ENCODE measurements at places on chromosomes 3 and 15.

GRCh38 chr15:33778852-33779251 lies 189.4 kb upstream of the CHRM5 start:
- DNase-seq = no peak

DNA sequence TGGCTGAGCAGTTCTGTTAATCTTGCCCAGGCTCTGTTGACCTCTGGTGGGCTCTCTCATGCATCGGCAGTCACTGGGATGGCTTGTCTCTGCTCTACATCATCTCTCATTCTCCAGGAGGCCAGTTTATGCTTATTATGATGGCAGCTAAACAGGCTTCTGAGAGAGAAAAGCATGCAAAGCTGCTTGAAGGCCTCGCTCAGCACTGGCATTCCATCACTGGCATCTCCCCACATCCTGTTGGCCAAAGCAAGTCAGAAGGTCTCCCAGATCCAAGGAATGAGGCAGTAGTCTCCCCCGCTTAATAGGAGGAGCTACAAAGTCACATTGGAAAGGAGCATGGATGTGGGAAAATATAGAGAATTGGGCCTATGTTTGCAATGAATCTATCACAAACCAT lies 212.6 kb downstream of the ZNF621 start:
- DNase-seq = no peak

DNA sequence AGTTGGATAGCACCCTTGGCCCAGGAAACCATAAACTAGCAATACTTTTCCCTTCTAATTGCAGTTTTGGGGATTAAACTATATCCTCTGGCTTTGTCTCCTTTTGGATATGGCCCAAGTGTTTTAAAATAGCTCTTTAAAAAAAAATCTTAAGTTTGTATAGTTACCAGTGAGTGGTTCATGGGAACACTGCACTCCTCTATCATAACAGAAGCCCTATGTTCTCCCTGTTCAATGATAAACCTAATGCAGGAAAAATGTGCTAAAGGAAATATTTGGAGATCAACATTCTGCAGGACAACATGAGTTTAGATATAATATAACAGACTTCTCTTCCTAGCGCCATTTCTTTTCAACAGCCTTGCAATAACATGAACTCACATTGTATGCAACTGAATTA lies 13.1 kb downstream of the MRPL47 start:
- DNase-seq = no peak

DNA sequence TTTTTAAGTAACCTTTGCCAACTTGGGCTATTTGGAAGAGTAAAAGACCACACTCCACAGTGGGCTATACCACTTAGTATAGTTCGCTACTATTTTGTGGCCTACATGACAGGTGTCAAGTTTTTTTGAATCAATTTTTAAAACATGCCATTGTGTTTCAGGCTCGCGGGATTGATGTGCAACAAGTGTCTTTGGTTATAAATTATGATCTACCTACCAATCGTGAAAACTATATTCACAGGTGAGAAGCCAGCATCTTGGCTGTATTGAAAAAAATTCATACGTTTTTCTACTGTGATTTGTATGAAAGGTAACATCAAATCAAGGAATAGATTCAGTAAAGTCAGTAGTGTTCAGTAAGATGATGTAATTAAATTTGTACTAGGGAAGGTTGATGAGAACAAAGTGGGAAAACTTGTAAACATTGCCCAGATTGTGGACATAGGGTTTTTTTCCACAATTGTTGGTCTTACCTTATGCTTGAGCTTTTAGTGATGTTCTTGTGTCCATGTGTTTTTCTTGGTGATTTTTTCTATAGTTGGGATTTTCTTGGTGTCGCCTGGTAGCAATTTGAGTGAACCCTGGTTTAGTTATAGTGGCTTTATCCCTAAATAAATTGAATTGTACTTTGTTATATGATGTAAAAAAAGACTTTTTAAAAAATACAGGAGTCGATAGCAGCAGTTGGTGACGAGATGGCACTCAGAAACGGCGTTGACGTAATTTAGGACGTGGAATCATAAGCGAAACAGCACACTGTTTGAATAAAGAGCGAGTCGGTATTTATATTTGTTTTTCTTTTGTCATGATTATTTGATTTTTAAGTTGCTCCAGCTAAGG lies 4.5 kb downstream of the EIF4A2 start:
- DNase-seq = no peak

- no peak for DNase-seq
Measured at GRCh38 chr3:147369231-147369630, 37.1 kb downstream of the ZIC4 start.

- DNase-seq = no peak
Measured at GRCh38 chr3:46463120-46463867, 1.4 kb downstream of the LTF start.
